T-helper 17 cell (primary cell): ENCODE measurements at places on chromosomes 13 and 19.
A peak's percentile ranks its signal among the peaks of the same experiment; 100 is the strongest.

DNA sequence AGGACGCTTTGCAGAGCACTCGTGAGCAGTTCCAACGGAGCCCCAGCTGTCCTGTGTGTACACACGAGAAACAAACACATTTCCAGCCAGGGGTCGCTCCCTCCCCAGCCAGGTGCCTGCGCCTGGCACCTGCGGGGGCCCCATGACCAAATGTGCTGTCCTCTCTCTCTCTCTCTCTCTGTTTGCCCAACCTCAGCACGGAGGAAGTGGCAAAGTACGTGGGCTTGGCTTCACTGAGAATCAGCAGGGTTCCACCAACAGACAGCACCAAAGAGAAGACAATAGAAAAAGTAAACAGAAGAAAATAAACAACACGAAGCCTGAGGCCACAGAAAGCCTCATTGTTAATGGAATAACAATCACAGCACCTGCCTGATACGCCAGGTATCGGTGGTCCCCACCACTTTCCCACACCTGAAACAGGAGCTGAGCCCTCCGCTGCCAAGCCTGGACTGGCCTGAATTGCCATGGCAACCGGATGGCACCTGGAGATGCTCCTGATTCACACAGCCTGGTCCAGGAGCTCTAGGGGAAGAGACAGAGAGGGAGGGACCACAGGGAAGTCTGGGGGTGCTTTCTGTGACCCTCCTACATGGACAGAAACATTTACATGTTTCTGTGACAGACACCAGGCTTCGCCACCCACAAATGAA is 103.9 kb upstream of the CACNA1A start:
- no peak for DNase-seq

- no peak for DNase-seq
These were observed 282.4 kb downstream of the MYO16 start for GRCh38 chr13:108911807-108912206.

GRCh38 chr13:102993348-102993747 is 72.9 kb downstream of the SLC10A2 start:
- no peak for DNase-seq

DNA sequence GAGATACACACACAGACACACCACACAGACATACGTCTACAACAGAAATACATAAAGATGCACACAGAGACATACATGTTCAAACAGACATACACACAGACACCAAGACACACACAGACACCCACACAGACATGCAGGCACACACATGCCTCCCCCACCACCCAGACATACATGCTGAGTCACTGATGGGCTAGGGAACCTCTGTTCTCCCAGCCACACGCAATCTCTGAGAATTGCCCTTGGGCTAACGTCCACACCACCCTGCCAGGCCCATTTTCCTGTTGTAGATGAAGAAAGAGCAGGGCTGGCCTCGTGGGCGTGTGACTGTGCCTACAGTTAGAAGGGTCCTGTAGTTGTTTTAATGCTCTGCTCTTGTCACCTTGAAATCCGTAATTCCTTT is 261.9 kb downstream of the KCNRG start:
- no peak for DNase-seq

- no peak for DNase-seq
These were observed 17.2 kb downstream of the SAFB2 start for GRCh38 chr19:5605362-5605761.

- no peak for DNase-seq
These were observed 19.9 kb downstream of the UHRF1 start for GRCh38 chr19:4929186-4929585.

DNA sequence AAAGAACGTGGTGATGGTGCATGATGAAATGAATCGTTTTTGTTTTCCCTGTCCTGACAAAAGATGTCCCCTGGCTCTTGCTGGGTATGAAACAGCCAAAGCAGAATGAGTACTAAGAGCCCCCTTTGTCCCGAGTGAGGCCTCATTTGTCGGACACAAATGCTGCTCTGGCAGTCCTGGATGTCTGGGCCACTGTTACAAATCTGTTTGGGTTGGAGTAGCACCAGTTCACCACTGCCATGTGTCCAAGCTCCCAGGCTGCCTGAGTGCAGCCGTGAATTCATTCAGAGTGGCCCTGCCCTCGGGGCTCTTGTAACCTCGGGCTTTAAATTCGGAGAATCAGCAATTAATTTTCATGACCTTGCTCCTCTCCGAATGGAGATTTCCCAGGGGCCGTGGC is 182.4 kb downstream of the NUFIP1 start:
- DNase-seq, result no peak

GRCh38 chr19:1767464-1767933 is 14.2 kb downstream of the ONECUT3 start:
- DNase-seq, result peak; percentile 51

- no peak for DNase-seq
These were observed 12.6 kb downstream of the DNASE2 start for GRCh38 chr19:12868540-12869112.

DNA sequence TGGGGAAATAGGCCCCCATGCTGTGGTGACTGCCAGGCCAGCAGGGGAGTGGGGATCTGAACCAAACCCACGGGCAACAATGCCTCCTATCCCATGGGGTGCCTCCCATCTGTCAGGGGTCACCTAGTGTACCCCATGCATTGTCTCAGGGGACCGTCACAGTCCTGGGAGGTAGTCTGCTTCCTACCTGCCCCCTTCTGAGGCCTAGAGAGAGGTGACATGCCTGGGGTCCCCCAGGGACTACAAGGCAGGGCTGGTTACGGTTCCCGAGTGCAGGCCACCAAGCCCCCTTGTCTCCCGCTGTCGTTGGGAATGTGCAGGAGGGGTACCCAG is 11.1 kb downstream of the NDUFB7 start:
- DNase-seq, result no peak

DNA sequence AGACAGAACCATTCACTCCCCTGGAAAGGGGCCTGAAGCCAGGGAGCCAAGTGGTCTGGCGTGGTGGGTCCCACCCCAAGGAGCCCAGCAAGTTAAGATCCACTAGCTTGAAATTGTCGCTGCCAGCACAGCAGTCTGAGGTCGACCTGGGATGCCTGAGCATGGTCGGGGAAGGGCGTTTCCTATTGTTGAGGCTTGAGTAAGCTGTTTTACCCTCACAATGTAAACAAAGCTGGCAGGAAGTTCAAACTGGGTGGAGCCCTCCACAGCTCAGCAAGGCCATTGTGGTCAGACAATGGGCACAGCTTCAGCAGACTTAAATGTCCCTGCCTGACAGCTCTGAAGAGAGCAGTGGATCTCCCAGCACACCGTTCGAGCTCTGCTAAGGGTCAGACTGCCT is 195.6 kb upstream of the DACH1 start:
- no peak for DNase-seq

DNA sequence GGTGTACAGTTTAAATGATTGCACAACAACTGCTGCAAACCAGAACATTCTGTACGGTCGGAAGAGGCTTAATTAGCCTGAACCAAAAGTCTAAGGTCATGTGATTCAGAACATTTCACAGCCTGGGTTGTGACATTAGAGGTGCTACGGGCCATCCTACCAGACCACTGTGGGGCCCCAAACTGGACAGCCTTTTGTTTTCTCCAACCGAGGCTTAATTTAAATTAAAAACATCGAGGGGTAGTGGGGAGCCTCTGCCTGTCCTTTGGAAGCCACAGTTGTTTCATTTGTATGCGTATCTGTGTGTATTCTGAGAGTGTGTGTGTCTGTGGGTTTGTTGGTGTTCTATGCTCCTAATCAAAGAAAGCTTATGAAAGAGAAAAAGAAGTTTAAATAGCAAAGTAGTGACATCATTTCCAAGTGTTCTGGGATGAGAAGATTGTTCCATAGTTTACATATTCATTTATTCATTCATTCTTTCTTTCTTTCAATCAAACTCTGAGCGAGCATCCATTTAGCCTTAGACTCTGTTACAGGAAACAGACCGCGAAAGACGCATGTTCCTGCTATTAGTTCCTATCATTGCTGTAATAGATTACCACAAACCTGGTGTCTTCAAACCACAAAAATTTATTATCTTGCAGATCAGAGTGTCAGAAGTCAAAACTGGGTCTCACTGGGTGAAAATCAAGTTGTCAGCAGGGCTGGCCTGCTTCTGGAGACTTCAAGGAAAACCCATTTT is 444.8 kb downstream of the FOXO1 start:
- DNase-seq, result peak; percentile 14

DNA sequence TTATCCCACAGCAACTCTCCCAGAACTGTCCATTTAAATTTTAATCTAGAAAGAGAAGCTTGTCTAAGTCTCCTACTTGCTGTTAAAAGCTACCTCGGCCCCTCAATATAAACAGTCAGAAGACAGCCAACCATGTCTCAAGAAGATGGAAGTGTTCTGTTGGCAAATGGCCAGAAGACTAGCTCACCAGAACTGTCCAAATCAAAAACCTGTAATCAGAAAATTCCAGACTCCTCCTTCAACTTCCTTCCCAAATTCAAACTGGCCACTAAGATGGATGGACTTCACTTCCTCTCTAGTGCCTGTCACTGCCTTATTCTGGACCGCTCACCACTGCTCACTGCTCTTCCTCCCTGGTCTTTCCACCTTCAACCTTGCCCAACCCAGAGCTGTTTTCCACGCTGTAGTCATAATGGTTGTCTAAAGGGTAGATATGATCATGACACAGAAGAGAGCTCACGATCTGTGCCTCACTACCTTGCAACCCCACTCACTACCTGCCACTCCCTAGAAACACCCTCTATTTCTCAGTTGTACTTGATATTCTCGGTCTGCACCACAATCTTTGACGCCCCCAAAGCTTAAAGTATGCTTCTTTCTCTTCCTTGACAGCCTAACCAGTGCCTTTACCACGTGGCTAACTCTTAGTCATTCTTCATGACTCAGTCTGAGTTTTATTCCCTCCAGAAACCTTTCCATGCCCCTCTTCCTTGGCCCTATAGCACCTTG is 9.2 kb downstream of the FGF14 start:
- no peak for DNase-seq

GRCh38 chr13:37587236-37587635 is 11.3 kb downstream of the POSTN start:
- no peak for DNase-seq

GRCh38 chr13:38897521-38897920 is 93.1 kb downstream of the STOML3 start:
- no peak for DNase-seq

GRCh38 chr19:19366434-19367396 is 38.8 kb upstream of the GATAD2A start:
- DNase-seq, result peak; percentile 58

DNA sequence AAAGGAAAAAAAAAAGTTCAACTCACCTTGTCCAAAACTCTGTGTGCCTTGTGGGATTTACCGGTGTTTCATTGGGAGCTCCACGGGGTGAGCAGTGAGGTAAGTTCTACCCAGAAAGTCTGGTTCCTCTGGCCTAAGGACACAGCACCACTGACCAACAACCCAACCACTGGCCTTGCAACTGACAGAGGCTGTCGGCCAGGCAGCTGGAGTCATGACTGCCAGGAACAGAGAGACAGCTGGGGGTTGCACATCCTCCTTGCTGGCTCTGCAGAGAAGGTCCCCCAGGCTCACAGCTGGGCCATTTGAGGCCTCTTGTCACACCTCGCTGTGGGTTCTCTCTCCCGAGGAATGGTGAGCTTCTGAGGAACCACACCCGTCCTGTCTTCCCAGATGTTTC is 59.5 kb downstream of the ANKRD10 start:
- no peak for DNase-seq
